Activated T-helper 17 cell treated with anti-CD3 and anti-CD28 coated beads, Interleukin-2, amount 50 U/mL, for 72 hours (primary cell): ENCODE measurements at places on chromosomes 3 and 15. TPM values are rescaled to one million over a fixed set of nuclear protein-coding genes. Genes with fewer than 3 reads are reported as not detected.

GRCh38 chr3:169228522-169228921, 435.0 kb downstream of the MECOM start:
- no peak for ATAC-seq

- ATAC-seq: no peak
Measured at GRCh38 chr15:20106026-20106425, 435.6 kb downstream of the GOLGA6L6 start.

Gene SEMA6D
- total RNA-seq: not detected

Gene SOX2
- total RNA-seq: not detected

Gene RARB
- total RNA-seq: not detected

- ATAC-seq: peak; percentile 94
Measured at GRCh38 chr15:69679623-69680228, 227.1 kb downstream of the RPLP1 start.

DNA sequence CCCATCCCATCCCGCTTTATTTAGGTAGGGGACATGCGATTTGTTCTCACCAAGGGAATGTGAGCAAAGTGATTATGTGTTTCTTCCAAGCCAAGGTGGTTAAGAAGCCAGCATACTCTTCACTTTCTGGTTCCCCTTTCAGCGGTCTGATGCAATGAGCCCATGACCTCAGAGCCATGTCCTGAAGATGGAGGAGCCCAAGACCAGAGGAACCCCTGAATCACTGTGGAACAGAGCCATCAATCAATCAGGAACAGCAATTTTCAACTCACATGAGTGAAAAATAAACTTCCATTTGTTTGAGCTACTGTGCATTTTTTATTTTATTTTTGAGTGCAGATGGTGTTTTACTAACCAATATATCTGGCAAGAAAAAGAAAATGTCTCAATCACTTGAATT, 10.8 kb downstream of the THRB start:
- ATAC-seq: no peak

DNA sequence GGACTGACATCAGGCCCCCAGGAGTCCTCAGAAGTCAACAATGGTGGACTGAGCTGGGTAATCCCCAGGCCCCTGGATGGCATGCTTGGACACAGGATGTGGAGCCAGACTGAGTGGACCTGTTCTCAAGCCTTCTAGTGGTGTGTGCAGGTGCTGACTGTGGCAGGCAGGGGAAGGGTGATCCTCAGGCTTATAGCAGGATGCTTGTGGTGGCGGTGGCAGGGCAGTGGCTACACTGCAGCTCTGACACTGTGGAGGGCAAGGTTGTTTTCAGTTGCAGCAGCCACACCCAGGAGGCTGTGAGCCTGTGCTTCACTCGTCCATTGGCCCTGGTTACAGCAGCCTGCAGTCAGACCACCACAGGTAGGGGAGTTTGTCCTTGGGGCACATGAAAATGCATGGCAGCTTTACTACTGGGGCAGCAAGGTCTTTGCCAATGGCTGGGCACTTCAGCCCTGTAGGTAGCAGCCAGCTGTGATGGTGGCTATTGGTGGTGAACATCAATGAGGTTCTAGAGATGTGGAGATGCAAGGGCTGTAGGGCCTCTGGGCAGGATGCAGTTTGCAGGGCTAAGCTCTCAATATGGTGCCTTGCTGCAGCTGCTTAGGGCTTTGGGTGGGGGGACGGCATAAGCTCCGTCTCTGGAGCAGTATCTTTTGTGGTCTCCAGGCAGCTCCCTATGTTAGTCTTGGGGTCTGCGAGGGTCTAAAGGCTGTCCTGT, 17.5 kb upstream of the MYO5A start:
- peak; percentile 52 for ATAC-seq

Gene COLQ
- 6.1 TPM for total RNA-seq

GRCh38 chr15:22838292-22839042, at the start of gene NIPA2:
Gene NIPA2 (plus strand): TSS chr15:22838666. CDS start chr15:22851732, 13,066 bp downstream.
- peak; percentile 96 for ATAC-seq

- ATAC-seq: no peak
Measured at GRCh38 chr15:39320355-39320754, 260.5 kb upstream of the THBS1 start.

- ATAC-seq: peak; percentile 45
Measured at GRCh38 chr3:122077293-122078234, 22.4 kb downstream of the CD86 start.

DNA sequence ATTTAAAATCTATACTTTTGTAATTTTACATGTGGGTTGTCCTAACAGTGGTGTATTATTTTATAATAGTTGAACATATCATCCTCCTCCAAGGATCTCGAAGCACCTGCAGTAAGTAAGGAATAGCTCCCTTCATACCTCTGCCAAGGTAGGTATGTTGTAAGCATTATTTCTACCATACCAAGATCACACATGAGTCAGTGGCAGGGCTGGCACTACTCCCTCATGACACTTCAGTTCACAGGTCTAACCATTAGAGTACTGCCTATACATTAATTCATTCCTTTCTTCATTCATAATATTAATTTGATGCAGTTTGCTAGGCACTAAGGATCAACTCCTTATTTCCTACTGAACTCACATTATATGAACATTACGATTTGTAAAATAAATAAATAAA, 11.9 kb upstream of the LEKR1 start:
- ATAC-seq: no peak

DNA sequence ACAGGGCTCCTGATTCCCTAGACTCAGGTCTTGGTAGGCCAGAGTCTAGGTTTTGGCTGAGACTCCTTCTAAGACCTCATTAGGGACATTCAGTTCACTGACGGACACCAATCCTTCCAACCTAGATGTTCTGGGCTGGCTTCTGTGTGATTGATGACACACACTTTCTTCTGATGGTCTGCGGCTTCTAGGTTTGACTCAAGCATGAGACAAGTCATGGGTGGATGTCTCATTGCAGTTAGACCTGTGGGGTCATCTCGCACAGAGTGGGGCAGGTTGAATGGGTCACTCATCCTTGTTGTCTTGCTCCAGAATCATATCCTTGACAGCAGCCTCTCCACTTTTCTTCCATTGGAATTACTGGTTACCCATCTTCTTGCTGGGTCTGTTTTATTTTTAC, 35.8 kb downstream of the ARNT2 start:
- peak; percentile 31 for ATAC-seq

- ATAC-seq: no peak
Measured at GRCh38 chr15:75230551-75231371, 27.4 kb upstream of the GOLGA6C start.

GRCh38 chr15:99706557-99707303, 26.5 kb downstream of the LYSMD4 start:
- ATAC-seq: peak; percentile 52

DNA sequence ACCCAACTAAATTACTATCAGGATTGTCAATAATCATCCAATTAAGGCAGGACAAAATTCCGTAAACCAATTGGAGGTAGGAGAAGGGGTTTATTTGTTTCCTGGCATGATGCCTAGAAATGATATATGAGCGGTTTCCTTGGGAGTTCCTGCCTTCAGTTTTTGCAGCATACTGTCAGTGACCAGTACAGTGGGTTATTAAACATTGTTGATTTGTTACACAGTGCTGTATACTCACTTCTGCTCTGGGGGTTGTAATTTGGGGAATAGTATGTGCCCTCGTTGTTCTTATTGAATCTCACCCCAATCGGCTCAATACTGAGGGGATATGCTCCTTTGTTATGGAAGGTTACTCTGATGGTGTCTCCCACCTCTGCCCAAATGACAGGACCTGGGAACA, 22.2 kb downstream of the CP start:
- ATAC-seq: no peak

Gene IL12A
- total RNA-seq: 1.8 TPM

Gene EPHB3
- total RNA-seq: not detected

DNA sequence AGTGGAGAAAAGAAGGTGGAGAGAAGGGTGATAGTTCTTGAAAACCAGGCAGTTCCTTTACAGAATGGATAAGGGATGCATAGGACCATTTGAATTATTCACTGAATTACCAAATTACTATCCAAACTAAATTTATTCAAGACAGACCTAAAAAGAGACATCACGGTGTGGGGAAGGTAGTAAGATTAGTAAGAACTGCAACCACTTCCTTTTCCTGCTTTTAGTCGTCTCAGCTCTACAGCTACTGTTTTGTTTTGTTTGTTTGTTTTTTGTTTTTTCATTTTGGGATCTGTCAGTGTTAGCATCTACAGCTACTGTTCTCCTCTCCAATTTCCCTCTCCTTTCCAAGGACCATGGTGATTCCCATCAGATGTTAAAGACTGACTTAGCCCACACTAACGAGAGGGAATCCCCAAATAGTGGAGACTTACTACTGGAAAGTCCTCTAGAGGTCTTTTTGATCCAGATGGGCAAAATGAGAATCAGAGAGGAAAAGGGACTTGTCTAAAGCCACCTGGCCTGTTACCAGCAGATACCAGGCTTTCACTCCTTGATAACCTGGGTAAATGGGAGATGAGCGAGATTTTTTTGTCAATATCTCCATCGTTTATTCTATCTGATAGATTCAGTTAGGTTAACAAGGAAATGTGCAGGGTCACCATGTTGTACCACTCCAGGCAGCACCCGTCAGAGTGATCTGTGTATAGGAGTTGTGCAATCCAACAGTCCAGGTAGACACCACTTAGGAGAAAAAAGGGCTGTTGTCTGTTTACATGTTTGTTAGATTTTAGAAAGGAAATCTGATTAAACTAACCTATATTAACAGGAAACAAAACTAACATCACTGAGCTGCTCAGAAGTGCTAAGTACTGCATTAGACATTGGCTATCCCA, 6.0 kb downstream of the HCLS1 start:
- peak; percentile 96 for ATAC-seq

Gene TMCO5A
- not detected for total RNA-seq

DNA sequence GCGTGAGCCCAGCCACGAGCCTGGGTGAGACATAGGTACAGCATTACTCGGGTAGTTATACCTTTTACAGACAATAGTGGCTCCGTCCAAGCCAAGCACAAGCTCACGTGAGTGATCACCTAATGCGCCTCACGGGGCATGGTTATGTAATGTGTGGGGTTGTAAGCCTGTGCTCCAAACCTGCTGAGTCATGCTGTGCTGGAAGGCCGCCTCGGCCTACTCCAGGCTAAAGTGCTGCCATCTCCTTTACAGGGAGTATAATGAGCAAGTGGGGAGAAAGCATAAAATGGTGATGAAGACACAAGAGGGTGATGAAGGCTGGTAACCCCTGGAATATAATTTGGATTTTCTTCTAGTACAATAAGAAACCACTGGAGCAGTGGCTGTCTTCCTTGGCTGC, 175.8 kb upstream of the STT3B start:
- ATAC-seq: peak; percentile 16

Gene CEP152
- 34.0 TPM for total RNA-seq

DNA sequence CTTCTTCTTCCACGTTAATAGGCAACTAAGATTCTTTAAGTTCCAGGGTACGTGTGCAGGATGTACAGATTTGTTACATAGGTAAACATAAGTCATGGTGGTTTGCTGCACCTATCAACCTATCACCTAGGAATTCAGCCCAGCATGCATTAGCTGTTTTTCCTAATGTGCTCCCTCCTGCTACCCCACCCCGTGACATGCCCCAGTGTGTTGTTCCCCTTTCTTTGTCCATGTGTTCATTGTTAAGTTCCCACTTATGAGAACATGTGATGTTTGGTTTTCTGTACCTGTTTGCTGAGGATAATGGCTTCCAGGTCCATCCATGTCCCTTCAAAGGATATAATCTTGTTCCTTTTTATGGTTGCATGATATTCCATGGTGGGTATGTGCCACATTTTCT, 21.1 kb downstream of the GTF2A2 start:
- no peak for ATAC-seq

DNA sequence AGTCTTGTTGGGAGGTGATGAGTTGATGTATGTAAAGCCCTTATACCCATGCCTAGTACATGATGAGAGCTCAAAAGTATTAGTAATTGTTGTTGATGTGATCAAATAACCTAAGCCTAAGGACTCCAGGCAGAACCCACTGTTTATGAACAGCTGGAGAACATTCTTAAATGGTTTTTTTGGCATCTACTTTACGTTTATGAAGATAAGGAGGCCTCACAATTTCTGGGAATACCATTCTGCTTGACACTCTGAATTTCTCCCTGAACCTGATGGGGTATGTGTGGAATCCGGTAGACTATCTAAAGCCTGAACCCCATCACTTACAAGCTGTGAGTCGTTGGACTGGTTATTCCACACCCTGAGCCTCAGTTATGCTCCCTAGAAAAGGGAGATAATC, 244.6 kb upstream of the WNT5A start:
- ATAC-seq: no peak

- ATAC-seq: no peak
Measured at GRCh38 chr15:57217778-57218598, 158.3 kb upstream of the CGNL1 start.

- ATAC-seq: peak; percentile 69
Measured at GRCh38 chr15:48331796-48332641, 790 bp downstream of the DUT start.

- ATAC-seq: no peak
Measured at GRCh38 chr15:84819291-84819768, 2.2 kb downstream of the ALPK3 start.

DNA sequence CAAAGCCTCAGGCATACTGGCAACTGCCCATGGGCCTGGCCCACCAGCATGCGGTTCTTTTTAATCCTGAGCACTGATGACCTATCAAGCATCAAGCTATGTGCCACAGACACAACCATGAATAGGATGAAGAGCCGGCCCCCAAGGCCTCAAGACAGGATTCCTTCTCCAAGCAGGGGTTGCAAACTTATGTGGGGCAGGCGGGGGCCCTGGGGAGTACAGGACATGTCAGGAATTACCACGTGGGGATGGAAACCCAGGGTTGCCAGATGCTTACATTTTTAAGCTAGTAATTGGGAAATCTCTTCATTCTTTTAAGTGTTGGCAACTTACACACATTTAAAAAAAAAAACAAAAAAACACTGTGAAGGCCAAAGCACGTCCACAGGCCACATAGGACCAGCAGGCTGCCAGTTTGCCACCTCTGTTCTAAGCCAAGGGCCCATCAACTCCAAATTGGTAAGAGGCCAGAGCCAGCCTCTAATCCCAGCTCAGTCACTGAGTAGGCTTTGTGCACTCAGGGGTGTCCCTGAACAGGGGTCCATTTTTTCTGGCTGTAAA, 32.8 kb downstream of the BDH1 start:
- ATAC-seq: no peak

DNA sequence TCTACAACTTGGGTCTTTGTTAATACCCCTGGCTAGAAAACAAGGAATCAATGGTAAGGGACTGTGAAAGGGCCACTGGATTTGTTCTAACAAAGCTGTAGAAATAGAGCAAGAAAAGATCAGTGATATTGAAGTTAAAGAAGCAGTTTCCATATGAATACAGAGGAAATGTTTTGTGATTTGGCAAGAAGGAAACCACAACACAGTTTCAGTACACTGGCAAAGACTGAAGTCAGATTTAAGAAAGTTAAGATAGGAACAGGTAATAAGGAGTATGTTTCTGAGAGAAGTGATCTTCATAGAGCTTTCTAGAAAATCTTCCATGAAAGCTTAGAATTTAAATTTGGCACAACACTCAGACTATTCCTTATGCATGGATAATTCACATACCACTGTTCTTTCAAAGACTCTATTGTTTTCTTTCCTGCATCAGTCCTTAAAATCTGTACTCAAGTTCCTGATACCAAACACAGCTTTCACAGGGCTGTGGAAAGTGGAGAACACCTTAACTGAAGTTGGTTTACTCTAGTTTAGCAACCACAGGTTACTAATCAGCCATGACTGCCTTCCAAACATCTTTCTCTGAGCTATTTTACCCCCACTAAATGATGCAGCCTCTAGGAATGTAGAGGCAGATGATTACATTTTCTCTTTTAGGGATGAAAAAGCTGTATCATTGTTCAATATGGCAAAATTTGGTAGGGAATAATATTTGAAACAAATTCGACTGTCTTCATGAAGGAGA, 32.4 kb upstream of the ALCAM start:
- ATAC-seq: peak; percentile 24
